IMR-90 (cell line): ENCODE measurements at places on chromosomes 5 and 9. TPM values are rescaled to one million over a fixed set of nuclear protein-coding genes. Genes with fewer than 3 reads are reported as not detected.

- no peak for DNase-seq
Observed at GRCh38 chr9:137789295-137789895, 88.2 kb upstream of the CACNA1B start.

- DNase-seq: no peak
Observed at GRCh38 chr9:71213633-71214032, 92.2 kb upstream of the TRPM3 start.

GRCh38 chr9:34690983-34691935 is at the start of gene CCL19:
TSS of gene CCL19 (minus strand) at chr9:34691276. CDS start at chr9:34691139, 137 bp downstream.
- DNase-seq: no peak

GRCh38 chr9:95635986-95636671 is 119.4 kb upstream of the PTCH1 start:
- DNase-seq: no peak

- peak; percentile 97 for DNase-seq
Observed at GRCh38 chr5:73321757-73322436, 126.7 kb downstream of the FOXD1 start.

GRCh38 chr9:96555567-96556386 is 63.9 kb downstream of the CDC14B start:
- peak; percentile 44 for DNase-seq

GRCh38 chr9:136306211-136307208 is 2.6 kb upstream of the CCDC187 start:
- DNase-seq: no peak

DNA sequence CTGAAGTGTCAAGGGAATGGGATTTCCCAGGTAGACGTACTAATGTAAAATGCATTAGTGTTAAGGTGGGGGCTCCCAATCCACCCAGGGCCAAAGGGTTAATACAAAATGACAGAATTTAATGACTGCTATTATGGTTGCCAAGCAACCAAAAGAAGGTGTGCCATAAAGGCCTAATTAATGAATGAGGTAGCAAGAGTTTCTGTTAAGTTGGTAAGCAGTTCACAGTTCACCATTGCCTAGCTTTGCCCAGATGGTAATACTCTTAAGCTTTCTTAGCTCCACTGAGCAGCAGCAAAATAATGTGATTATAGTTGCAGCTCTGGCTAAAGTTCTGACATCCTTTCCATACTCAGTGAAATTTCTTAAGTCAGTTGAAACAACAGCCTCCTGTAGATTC is 211.7 kb downstream of the DENND1A start:
- no peak for DNase-seq

DNA sequence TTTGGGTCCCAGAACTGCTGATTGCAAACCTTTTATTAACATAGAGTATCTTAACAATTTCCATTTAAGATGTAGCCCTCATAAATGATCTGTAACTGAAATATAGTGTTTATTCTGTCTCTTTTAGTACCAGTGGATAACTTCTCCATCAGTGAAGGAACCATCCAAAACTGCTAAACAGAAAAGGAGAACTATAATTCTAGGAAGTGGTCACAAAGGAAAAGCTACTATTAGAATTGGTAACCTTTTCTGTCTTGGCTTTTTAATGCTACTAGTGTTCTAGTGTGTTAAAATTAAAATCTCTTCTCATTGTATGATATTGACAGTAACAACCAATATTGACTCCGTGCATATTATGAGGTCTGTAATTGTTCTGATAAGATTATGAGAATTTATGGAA is 12.8 kb downstream of the CEP78 start:
- no peak for DNase-seq

- peak; percentile 45 for DNase-seq
Observed at GRCh38 chr5:159768243-159768642, 148.0 kb upstream of the ADRA1B start.

- peak; percentile 69 for DNase-seq
Observed at GRCh38 chr9:114487607-114488300, 17.5 kb downstream of the WHRN start.

GRCh38 chr5:161058781-161059180 is 206.8 kb upstream of the ATP10B start:
- DNase-seq: no peak

DNA sequence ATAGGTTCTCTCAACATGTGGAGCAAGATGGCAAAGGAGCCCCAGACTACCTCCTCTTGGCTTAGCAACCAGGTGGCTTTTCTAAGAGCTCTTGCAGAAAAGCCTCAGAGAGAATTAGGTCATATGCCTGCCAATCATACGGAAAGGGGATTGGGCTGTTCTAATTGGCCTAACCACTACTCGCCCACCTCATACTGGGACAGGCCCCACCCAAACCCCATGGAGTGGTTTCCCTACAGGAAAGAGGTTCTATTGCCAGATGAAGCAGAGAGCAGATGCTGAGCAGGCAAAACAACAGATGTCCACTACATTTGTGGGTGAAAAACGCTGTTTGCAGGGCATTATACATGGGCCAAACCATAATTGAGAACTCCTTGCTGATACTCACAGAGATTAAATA is 29.0 kb downstream of the ABLIM3 start:
- DNase-seq: peak; percentile 38

- no peak for DNase-seq
Observed at GRCh38 chr9:82989929-82990328, 73.0 kb downstream of the RASEF start.

- no peak for DNase-seq
Observed at GRCh38 chr5:176776141-176776865, 34.1 kb upstream of the UNC5A start.

- no peak for DNase-seq
Observed at GRCh38 chr5:61081741-61082140, 80.5 kb downstream of the SMIM15 start.

GRCh38 chr9:38195737-38196161 is 126.7 kb upstream of the SHB start:
- no peak for DNase-seq

GRCh38 chr9:117164512-117164911 is 250.3 kb downstream of the ASTN2 start:
- no peak for DNase-seq

DNA sequence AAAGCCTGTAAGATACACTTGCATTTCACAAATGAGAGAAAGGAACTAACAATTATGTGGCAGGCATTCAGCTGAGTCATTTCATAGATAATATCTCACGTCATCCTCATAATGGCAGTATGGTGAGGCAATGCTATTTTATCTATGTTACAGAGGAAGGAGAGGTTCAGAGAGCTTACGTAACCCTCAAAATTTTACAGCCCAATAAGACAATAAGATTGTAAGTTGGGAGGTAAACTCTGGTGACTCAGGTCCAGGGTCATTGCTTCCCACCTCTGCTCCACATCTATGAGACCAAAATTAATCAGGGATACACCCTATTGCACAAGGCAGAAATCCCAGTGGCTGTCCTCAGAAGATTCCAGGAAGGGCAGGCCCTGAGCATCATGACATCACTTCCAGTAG is 309.7 kb downstream of the NSG2 start:
- peak; percentile 66 for DNase-seq

DNA sequence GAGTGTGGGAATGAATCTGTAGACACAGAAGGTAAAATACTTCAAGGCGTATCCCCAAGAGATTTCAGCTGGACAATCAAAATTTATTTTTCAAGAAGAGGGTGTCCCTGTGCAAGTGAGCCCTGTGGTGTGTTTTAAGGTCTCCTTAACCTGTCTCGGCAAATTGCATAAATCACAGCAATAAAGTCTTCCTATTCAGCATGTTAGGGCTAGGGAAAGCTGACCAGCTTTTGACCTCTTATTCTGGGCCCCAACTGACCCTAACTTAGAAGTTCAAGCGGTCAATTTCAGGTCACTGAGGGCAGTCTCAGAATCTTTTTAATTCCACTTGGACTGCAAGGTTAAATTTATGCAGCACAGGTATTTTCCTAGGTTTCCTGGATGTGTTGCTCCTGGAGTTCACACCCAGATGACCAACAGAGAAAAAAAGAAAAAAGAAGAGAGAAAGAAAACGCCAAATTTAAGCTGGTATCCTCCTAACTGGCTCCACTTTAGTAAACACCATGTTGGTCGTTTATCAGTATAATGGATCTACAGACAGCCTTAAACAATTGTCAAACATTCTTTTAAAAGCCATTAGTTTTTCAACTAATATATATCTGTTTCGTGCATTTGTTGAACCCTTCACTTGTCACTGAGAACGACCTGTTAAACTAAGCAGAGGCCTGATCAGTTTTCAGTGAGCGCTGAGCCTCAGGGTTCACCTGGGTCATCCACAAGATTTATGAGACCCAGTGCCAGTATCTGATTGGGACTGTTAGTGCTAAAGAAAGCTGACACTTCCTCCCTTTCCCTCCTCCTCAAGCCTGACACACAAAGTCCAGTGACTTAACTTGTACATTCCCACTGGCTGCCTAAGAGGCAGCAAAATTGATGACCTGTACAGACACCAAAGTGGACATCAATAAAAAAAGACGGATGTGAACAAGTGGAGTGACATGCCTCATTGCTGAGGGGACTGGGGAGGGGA is 546.1 kb downstream of the NR2F1-AS1 start:
- DNase-seq: no peak

The LCN1 gene
- total RNA-seq: not detected in 2 replicates

The TEX48 gene
- not detected in 2 replicates for total RNA-seq

The TAF11L14 gene
- not detected in 2 replicates for total RNA-seq

The CDH10 gene
- 0.18 and 0.28 TPM in 2 replicates for total RNA-seq

The TAF11L10 gene
- not detected in 2 replicates for total RNA-seq

The SPATA31A3 gene
- not detected in 2 replicates for total RNA-seq

The TMEM174 gene
- total RNA-seq: not detected in 2 replicates

The PROB1 gene
- total RNA-seq: under 0.01 TPM in 2 replicates

The PCDHA1 gene
- under 0.01 TPM in 1 of 2 replicates, not detected in the other for total RNA-seq

The FRMPD1 gene
- total RNA-seq: not detected in 2 replicates

The FOXD4L3 gene
- under 0.01 TPM in 1 of 2 replicates, not detected in the other for total RNA-seq

The BTNL8 gene
- not detected in 2 replicates for total RNA-seq

The SLC36A3 gene
- total RNA-seq: not detected in 2 replicates
